ENCODE measurements at places on chromosomes 11 and 22.

GRCh38 chr11:66766681-66767080 lies 37.7 kb upstream of the SPTBN2 start:
- DNase-seq: no peak

DNA sequence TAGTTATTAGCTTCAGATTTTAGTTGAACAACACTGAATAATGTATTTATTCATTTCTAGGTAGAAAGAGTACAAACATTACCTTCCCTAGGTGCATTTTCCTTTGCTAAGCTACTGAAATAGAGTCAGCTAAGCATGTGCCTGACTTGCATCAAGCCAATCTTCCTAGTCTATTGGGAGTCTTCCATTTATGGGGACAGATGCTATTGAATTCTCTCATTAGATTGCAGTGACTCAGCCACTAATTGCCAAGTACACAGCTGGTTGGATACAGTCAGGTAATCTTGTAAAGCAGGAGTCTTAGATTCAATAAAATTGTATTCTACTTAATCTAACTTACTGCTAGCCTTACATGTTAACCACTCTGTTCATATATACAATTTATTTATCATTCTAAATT lies 55.2 kb upstream of the RPS13 start:
- DNase-seq: no peak

- DNase-seq: no peak
Measured at GRCh38 chr22:16989915-16990314, 18.1 kb downstream of the GAB4 start.

GRCh38 chr11:133506023-133506422 lies 26.3 kb downstream of the OPCML start:
- no peak for DNase-seq

GRCh38 chr11:23851216-23851615 lies 645.6 kb upstream of the LUZP2 start:
- DNase-seq: no peak

- DNase-seq: no peak
Measured at GRCh38 chr22:19213442-19214077, 35.0 kb upstream of the SLC25A1 start.

GRCh38 chr22:20083157-20083890 lies 3.3 kb downstream of the DGCR8 start:
- DNase-seq: no peak

DNA sequence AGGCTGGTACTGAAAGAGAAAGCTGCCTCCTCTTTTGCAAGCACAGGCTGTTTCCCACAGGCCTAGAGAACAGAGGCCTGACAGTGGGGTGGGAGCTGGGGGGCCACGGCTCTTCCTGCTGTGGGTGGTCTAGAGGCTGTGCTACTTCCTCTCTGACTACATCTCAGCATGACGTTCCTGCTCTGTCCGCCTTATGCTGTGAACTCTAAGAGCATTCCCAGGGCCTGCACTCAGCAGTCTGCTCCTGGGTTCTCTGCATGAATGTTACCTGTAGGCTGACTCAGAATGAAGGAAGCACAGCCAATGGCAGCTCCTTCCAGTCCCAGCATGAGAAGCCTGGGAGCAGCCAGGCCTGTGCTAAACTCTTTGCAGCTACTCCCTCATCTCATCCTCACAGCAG lies 534.3 kb downstream of the NTM start:
- no peak for DNase-seq

GRCh38 chr11:43905813-43906241 lies 25.2 kb downstream of the ALKBH3 start:
- DNase-seq: no peak

DNA sequence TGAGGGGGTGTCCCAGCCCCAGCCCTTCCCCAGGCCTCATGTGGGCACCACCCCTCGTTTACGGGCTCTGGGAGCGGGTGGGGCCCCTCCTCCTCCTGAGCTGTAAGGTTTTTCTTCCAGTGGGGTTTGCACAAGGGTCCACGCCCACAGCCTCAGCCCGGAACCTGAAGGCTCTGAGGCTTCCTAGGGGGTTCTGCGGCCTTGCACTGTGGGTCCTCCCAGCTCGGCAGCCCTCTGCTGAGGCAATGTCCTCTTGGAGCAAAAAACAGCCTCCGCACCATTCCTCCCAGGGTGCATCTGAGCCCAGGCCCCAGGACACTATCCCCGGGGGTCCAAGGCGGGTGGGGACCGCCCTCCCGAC lies 14.1 kb downstream of the H19 start:
- no peak for DNase-seq

GRCh38 chr11:75389276-75389605 lies 10.1 kb upstream of the RPS3 start:
- no peak for DNase-seq

DNA sequence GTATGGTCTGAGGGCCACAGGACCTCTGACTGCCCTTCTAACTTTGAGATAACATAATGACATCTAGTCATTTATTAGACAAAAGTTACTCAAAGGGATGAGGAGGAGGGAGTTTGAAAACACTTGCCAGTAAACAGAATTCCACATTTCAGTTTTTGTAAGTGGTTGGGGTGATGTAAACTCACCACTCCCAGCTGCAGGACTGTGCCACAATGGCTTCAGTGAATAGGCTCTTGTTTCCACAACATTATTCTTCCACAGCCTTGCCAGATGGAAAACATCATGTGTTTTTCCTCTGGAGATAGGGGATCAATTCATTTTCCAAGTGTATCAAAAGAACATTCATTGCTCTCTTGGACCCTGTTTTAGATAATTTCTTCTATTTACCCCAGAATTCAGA lies 147.2 kb upstream of the BDNF start:
- DNase-seq: no peak

DNA sequence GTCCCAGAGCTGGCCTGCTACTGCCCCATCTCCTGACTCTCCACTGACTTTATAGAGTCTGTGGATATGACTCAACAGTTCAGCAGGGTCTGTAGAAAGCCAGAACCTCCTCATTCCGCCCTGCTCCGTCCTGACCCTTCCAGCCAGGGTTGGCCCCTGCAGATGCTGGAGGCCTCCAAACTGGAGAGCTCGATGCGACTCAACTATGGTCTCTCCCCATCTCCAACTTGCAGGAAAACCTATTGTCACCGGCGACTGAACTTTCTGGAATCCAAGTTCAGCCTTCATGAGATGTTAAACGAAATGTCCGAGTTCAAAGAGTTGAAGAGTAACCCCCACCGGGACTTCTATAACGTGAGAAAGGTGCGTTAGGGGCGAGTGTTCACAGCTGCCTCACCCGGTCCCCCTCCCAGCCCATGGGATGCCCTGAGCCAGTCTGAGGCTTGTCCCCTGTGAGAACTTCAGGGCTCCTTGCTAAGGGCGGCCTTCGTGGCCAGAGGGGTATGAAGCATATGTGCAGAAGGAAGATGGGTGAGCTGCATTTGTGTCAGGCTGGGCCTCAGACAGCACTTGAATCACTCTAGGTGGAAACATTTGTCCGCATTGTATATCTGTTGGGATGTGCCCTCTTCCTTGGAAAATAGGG lies 32.1 kb downstream of the AMPD3 start:
- DNase-seq: no peak

DNA sequence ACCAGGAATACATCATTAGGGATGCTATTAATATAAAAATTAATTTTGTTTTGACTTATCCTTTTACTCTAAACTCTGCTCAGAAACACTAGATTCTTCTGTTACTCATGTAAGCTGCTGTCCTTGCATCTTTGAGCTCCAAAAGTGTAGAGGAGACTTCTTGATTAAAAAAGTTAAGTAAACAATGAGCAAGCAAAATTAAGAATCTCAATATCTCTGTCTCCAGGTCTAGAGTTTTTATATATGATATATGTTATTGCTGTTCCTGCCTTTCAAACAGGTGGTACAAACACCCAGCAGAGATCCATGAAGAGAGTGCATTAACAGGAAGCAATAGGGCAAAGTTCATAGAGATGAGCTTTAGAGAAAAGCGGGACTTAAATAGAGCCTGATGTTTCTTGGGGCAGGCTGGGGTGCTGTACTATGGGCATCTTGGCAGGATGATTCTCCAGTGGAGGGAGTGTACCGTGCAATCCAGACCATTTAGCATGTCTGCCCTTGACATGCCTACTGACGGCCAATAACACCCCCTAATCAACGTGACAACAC lies 6.9 kb downstream of the MAPK1 start:
- no peak for DNase-seq

DNA sequence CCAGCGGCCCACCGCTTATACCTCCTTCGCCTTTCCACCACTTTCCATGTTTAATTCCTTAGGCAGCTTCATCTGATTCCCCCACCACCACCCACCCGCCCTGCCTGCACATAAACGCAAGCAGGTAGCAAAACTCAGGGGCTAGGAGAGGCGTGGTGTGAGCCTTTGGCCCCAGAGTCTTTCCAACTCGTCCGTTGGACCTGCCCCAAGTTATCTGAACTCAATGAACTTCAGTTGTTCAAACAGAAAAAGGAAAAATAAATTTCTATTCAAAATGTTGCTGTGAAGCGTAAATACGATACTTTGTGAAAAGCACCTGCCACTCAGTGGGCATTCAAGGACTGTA lies 814 bp upstream of the CDON start:
- no peak for DNase-seq

GRCh38 chr11:105697291-105697690 lies 87.4 kb downstream of the GRIA4 start:
- DNase-seq: no peak

DNA sequence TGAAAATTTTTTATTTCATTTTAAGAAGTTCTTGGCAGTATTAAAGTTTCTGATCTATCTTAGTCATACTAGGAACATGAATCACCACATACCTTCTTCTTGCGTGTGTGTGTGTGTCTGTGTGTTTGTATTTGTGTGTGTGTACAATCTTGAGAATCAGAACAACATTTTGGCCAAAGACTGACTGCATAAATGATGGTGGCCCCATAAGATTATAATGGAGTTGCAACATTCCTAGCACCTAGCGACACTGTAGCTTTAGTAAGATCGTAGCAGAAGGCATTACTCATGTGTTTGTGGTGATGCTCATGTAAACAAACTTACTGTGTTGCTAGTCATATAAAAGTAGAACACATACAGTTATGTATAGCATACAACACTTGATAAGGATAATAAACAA lies 205.4 kb downstream of the FAM76B start:
- no peak for DNase-seq

DNA sequence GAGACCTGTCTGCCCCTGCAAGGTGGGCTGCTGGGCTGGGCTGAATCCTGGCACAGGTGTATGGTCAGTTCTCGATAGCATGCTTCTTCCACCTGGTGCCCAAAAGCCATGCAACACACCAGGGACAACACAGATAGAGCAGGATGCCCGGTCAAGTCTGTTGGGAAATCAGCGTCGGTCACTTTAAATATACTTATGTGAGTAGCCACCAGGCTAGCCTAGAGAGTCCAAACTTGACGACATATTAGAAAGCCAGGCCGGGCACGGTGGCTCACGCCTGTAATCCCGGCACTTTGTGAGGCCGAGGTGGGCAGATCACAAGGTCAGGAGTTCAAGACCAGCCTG lies 8.9 kb downstream of the C1QTNF6 start:
- DNase-seq: no peak

DNA sequence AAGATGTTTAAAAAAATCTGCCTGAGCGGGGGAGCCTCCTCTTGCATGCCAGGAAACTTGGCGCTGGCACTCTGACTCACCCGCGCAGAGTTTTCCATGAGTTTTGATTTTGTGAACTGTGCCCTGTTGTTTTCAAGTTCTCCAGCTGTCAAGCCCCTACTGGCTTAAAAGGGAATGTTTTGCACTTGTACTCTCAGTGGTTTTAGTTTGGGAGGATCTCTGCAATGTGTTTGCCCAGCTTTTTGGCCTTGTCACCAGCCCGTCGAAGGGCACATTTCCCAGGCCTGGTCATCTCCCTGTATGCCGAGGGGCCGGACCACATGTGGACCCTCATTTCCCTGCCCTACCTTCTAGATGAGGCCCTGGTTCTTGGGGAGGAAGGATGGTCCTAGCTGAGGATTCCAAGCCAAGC lies 12.2 kb downstream of the MRGPRF start:
- no peak for DNase-seq

- no peak for DNase-seq
Measured at GRCh38 chr11:64691543-64691942, 31.5 kb downstream of the NRXN2 start.

DNA sequence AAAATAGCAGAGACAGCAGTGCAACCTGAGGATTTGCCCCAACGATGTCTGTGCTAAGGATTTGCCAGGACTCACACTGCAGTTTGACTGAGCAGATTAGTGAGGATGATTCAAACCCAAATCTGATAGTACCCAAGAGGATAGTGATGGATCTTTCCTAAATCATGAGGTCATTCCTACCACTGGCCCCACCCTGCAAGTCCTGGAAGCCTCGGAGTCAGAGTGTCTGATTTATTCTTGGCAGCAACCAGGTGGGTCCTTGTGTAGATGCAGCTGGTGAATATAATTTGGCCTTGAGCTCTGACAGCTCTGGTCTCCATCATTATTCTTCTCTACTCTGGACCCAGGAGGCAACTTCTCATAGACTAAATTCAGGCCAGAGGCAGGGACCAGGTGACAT lies 179.3 kb upstream of the RAG2 start:
- DNase-seq: no peak

GRCh38 chr11:78607696-78608095 lies 33.0 kb upstream of the NARS2 start:
- no peak for DNase-seq

DNA sequence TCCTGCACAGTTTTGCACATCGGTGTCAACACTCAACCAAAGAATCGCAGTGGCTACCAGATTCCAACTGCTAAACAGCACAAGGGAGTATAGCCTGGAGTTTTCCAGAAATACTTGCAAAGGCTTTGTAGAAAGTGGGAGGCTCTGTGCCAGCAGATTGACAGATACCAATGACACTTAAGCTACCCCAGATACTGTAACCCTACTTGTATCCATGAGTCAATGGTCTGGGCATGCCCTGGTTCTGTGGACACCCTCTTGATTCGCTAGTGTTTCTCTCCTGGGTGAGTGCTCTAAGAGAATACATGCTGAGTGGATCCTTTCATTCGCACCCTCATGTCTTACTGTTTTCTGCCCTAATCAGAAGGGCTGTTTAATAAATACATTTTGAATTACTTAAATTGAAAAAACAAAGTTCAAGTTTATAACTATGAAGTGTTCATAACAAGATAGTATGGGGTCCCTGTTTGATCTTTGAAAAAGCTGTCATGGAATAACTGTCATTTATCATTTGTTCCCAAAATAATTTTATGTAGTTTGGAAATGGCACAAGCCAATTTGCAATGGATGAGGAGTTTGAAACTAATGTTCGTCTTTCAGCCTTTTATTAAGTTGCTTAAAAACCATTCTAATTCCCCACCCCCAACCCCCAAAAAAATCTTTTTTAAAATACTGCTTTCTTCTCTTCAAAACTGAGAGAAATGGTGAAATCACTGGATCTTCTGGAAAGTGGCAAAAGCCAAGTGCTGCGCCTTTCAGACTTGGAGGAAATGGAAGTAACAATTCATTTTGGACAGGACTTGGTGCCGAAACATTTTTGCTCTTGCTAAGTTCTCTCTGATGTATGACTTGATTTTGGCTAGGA lies 600.5 kb upstream of the TENM4 start:
- DNase-seq: no peak

- DNase-seq: no peak
Measured at GRCh38 chr11:110763249-110764011, 51.2 kb upstream of the ARHGAP20 start.

DNA sequence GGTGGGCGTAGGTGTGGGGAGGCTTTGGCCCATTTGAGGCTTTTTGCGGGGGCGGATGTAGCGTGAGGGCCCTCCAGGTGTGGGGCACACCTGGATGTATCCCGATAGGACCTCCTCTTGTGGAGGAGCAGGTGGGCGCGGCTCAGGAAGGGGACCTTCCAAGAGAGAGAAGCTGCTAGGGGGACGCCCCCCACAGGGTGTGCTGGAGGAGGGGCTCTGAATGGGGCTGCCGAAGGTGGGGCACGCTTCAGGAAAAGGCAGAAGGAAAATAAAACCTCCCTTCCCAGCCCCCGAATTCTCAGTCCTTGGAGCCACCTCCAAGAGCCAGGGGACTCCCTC lies 621 bp downstream of the SGSM1 start:
- no peak for DNase-seq

- no peak for DNase-seq
Measured at GRCh38 chr11:19729141-19729540, 16.5 kb downstream of the NAV2 start.
